ENCODE measurements at places on chromosomes 11 and 22.

DNA sequence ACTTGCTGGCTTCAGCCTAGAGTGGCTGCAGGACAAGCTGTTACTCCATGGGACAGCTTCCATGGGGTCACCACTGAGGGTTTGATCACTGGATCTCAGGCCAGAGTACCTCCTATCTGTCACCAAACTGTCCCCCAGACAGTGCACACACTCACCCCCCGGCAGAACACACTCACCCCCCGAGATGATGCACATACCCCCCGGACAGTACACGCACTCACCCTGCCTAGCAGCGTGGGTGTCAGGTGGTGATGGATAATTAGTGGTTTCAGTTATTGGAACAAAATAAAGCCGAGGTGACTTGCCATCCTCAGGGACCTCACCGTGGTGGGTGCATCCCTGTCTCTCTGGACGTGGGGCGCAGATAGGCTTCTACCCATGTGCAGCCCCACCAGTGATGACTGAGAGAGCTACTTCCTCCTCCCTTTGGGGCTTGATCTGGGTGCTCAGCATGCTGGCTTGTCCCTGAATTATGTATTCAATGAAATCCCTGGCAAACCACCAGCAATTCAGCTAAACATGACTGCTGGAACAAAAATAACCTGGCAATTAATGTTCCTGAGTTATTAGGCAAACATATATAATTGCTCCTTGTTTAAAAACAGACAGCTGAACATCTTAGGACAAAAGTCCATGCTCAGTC, 18.9 kb downstream of the TANGO2 start:
- DNase-seq, result no peak

GRCh38 chr11:111833524-111833923, 37.9 kb downstream of the ALG9 start:
- DNase-seq, result no peak

GRCh38 chr11:12800871-12801270, 126.7 kb downstream of the TEAD1 start:
- DNase-seq, result no peak

DNA sequence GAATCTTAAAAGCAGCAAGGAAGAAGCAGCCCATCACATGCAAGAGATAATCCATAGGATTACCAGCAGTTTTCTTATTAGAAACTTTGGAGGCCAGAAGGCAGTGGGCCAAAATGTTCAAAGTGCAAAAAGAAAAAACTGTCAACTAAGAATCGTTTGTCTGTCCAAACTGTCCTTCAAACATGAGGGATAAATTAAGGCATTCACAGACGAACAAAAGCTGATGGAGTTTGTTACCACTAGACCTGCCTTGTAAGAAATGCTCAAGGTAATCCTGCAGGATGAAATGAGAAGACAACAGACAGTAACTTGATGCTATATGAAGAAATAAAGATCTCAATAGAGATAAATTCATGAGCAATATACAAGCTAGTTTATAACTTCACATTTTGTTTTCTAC, 150.4 kb downstream of the WNT7B start:
- no peak for DNase-seq

DNA sequence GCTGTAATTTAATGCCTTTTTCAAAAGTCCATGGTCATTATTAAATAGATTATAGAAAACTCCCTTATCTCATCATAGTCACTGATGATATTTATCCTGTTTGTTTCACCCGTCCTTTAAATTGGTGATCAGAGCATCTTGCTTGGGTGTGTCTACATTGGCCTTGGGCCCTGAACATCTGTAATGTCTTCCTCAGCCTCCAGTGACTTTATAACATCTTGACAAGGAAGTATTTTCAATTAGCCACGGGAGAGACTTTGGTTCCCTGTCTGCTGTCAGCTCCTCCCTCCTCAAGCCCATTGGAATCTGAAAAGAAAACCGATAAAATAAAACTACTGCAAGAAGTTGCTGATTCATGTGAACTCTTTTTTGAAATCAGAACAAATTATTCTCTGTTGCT, 116.9 kb upstream of the TTC12 start:
- DNase-seq, result no peak

- no peak for DNase-seq
Observed at GRCh38 chr11:66314561-66315497, 2.0 kb downstream of the CD248 start.

GRCh38 chr11:110730773-110731172, 18.5 kb upstream of the ARHGAP20 start:
- no peak for DNase-seq

- DNase-seq, result no peak
Observed at GRCh38 chr22:42719656-42720262, 911 bp downstream of the A4GALT start.

- no peak for DNase-seq
Observed at GRCh38 chr22:37203354-37204044, 8.8 kb downstream of the SSTR3 start.

- DNase-seq, result no peak
Observed at GRCh38 chr11:100442017-100442416, 245.1 kb upstream of the ARHGAP42 start.

DNA sequence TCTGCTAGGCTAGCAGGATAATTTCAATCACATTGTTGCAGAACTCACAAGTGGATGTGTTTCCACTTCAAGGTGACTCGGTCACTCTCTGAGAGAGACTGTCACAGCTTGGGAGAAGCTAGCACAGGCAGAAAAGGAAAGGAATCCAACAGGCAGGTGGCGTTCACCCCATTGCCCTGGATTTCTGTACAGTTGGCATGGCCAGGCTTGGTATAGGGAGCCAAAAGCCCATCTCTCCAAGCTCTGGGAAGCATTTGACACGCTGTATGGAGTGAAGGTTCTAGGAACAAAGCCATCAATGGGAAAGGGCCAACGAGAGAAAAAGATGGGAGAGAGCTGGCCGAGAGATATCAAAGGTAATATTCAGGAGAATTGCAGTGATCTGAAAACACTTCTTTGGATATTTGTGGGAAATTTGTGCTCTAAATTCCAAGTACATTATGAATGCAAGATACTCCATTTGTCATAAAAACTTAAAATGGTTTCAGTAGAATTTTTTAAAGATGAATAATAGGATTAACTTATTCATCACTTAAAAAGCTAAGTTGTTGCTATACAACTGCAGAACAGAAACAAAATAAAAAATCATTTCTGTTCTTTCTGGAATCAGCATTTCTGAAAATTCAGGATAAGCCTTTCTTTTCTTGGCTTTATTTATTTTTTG, 223.5 kb upstream of the NTM start:
- no peak for DNase-seq

DNA sequence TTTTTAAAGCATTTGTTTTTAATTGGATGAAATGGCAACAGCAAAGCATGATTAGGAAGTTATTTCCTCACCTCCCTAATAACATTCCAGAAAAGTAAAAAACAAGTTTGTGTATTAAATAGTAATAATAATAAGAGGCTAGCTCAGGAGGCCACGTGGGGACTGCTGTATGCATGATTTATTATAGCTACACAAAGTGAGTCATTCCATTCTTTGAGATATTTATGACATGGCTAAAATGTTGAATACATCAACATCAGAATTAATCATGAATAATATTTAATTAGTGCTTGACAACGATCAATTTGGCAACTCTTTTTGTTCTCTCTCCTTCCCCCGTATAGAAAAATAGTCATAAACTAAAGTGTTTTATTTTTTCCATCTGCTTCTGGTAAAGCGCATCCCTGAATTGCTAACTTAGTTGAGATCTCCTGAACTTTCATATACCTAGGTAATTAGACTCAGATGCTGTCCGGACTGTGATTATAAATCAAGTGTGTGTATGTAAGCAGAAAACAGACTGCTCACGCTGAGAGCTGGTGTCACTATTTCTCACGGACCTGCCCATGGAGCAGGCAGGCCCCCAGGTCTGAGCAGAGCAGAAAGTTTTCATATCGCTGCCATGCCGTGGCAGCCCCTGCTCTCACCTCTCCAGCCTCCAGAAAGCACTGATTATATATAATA, 125.7 kb downstream of the WT1 start:
- DNase-seq, result no peak

GRCh38 chr11:112655371-112655770, 305.8 kb upstream of the NCAM1 start:
- peak; percentile 88 for DNase-seq

GRCh38 chr11:10611979-10612862, 43.8 kb upstream of the LYVE1 start:
- DNase-seq, result no peak

GRCh38 chr22:27973846-27974245, 54.8 kb upstream of the PITPNB start:
- DNase-seq, result no peak

DNA sequence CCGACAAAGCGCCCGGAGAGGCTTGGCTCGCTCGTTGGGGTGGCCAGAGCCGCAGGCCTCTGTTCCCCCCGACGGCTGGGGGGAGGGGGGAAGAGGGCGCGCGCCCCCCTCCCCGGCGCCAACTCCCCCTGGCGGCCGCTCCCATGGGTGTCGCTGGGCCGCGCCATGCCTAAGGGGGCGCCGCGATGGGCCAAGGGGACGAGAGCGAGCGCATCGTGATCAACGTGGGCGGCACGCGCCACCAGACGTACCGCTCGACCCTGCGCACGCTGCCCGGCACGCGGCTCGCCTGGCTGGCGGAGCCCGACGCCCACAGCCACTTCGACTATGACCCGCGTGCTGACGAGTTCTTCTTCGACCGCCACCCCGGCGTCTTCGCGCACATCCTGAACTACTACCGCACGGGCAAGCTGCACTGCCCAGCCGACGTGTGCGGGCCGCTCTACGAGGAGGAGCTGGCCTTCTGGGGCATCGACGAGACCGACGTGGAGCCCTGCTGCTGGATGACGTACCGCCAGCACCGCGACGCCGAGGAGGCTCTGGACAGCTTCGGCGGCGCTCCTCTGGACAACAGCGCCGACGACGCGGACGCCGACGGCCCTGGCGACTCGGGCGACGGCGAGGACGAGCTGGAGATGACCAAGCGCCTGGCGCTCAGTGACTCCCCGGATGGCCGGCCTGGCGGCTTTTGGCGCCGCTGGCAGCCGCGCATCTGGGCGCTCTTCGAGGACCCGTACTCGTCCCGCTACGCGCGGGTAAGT, 1.4 kb downstream of the KCNC1 start:
- DNase-seq, result no peak

DNA sequence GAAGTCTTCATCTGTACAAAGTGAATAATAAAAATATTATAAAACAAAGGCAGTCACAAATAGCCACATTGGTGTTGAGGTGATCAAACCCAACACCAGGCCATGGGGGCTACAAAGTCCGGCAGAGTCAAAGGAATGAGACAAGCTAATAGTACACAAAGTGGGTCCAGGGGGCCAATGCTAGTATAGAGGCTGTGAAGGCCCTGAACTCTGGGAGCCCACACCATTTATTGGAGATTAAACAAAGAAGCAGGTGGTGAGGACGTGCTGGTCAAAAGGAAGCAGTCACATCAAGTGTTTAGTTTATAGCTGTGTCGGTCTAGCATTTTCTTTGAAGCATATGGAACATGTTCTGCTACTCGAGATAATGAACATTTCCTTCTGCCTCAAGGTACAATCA, 58.6 kb upstream of the CCT8L2 start:
- no peak for DNase-seq

DNA sequence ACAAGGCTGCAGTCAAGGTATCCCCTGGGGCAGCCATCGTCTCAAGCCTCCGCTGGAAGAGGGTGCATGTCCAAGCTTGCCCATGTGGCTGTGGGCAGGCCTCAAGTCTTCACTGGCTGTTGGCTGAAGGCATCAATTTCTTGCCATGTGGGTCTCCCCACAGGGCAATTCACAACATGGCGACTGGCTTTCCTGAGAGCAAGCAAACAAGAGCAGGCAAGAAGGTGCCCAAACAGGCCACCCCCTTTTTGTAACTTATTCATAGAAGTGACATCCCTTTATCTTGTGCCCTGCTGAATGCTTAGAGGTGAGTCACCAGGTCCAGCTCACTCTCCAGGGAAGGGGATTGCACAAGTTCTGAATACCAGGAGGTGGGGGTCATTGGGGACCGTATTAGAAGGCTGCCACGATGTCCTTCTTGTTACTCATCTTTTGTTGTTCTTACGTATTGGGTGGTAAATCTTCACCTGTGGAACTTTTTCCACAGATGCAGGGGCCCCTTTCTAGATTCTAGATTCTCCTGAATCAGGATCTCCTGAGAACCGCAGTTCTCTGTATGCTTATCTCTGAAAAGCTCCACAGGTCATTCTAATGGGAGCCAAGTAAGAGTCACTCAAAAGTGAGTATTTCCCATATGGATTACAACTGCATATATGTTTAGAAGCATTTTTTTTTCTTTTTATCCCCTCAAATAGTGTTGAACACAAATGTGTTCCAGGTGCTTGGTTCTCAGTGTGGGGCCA, 44.2 kb upstream of the MICAL2 start:
- no peak for DNase-seq

DNA sequence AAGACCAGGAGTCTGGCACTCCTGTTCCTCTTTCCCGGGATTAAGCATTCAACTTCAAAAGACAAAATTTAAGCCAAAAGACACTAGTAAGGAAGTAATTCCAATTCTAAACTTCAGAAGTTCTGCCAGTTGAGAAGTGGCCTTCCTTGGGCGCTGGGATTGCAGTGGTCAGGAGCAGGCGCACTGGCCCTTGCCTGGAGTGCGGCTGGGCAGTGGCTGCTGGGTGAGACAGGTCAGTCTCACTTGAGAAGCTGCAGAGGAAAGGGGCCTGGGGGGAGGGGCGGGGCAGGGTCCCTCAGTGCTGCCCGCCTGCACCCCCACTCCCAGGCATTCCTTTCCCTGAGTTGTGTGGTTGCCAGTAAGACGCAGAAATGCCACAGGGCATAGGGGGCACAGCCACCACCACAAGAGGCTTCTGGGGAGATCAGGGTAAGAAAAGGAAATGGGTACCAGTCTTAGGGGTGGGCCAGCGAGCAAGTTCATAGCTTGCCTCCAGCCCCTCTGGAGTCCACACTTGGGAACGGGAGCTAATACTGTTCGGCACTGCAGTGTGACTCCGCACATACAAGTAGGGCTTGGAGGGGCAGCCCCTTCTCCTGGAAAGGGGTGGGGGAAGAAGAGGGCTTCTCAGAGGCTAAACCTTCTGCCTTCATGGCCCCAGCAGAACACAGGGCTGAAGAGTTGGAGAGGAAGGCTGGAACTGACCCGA, 5.5 kb downstream of the MRPL49 start:
- DNase-seq, result no peak

DNA sequence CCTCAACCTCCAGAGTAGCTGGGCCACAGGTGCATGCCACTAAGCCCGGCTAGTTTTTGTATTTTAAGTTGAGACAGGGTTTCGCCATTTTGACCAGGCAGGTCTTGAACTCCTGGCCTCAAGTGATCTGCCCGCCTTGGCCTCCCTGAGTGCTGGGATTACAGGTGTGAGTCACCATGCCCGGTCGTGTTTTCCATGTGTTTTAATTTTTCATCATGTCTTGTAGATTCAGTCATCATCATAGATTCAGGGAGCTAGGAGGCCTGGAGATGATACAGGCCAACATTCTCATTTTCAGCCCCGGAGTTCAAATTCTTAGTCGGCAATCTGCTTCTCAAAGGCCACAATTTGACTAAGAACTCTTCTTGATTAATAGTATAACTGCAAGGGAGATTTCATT, 73.5 kb upstream of the GRAMD1B start:
- DNase-seq, result no peak

- DNase-seq, result no peak
Observed at GRCh38 chr11:68044145-68044813, 5.5 kb downstream of the TCIRG1 start.
